ENCODE measurements at places on chromosomes 3 and 15.

- DNase-seq, result peak; percentile 64
These were observed 9.3 kb downstream of the IRAK2 start for GRCh38 chr3:10173926-10174435.

- no peak for DNase-seq
These were observed 84.0 kb downstream of the LIPC start for GRCh38 chr15:58515807-58516206.

GRCh38 chr3:34229876-34230275 is 431.4 kb downstream of the PDCD6IP start:
- no peak for DNase-seq

GRCh38 chr3:145248928-145249327 is 912.1 kb downstream of the PLOD2 start:
- DNase-seq, result no peak

DNA sequence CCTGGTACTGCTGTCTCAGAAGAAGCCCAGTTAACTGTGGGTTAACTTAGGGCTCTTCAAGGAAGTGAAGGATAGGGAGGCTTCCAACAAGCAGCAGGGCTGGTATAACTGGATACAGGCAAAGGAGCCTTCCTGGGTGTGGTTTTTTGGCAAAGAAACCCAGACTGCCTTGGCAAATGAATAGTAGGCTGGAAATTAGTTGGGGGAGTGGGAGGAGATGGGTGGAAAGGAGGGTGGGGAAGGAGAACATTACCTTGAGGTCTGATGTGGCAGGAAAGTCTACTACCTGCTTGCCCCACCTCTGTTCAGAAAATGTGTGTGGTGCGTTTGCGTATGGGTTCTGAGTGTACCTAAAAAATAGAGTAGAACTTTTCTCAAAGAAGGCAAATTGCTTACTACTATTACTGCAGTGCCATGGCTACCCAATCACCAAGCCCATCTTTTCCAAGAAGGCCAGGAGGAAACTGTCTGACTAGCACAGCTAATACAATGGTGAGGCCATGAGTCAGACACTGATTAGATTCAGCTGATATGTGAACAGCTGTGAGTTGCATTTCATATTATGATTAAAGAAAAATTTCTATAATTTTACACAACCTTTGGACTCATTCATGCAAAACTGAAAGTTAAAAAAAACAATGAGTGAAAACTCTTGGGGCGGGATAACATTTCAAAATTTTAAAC is 55.2 kb downstream of the SPTSSB start:
- peak; percentile 20 for DNase-seq

DNA sequence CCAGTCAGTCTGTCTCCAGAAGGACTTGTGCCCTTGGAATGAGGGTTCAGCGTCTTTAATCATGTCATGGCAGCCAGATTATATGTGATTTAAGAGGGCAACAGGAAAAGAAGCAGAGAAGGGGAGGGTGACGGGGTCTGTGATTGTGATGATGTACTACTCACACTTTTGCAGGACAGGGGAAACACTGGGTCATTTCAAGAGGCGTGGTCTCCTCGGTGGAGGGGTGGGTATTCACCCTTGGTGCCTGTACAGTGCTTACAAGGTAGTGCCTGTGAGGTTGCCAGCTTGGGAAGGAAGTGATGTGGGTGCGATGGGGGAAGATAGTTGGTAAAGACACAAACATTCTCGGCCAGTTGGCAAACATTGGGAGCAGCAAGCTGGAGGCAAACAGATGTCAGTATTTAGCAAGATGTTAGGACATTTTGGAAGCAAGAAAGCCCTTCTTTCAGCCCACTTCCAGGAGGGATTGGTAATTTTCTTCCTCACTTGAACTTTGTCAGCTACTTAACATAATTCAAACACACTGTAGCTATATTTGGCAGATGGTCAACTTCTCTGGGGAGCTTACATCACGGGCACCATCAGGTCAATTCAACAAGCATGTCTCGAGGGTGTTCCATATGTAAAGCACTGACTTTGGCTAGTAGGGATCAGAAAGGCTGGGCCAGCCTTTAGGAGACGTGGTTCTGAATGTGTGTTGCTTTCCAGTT is 71.4 kb upstream of the ROPN1 start:
- no peak for DNase-seq

GRCh38 chr15:89361451-89362202 is 27.0 kb upstream of the POLG start:
- DNase-seq, result peak; percentile 48

GRCh38 chr15:64893481-64894394 is 18.0 kb upstream of the ANKDD1A start:
- peak; percentile 67 for DNase-seq

DNA sequence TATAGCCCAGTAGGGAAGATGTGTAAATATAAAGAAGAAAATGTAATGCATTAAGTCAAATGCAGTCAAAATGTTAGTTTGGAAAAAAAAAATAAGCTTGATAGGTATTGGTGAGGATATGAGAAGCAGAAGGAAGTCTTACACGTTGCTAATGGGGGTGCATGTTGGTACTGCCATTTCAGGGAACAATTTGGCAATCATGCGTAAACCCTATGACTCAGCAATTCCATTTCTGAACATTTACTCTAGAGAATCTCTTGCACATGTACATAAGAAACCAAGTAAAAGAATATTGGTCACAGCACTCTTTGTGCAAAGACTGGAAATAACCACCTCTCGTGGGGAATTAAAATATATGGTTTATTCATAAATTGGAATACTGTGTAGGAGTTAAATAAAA is 35.5 kb upstream of the TIMP4 start:
- DNase-seq, result peak; percentile 83

- DNase-seq, result peak; percentile 64
These were observed 36.5 kb downstream of the DAPK2 start for GRCh38 chr15:64009798-64010261.

- no peak for DNase-seq
These were observed 105.1 kb downstream of the SNRPN start for GRCh38 chr15:25059698-25060471.

DNA sequence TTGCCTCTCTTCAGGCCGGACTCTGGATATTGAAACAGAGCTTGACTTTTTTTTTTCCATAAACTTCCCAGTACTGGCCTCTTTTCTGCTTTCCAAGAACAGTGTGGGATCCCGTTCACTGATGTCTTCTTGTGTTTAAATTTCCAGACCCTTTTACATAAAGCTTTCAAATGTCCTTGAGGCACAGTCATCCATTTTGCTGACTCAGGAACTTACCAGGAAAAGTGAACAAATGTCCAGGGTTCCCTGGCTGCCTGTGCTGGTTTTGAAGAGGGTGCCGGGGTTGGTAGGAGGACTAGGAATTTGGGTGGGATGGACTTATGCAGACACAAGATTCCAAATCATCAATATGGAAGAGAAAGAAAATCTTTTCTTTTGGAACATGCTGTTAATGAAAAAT is 68.1 kb downstream of the CHDH start:
- no peak for DNase-seq

- no peak for DNase-seq
These were observed 20.8 kb upstream of the CCR9 start for GRCh38 chr3:45865563-45865962.

- DNase-seq, result no peak
These were observed 53.2 kb upstream of the CDV3 start for GRCh38 chr3:133520286-133520685.

DNA sequence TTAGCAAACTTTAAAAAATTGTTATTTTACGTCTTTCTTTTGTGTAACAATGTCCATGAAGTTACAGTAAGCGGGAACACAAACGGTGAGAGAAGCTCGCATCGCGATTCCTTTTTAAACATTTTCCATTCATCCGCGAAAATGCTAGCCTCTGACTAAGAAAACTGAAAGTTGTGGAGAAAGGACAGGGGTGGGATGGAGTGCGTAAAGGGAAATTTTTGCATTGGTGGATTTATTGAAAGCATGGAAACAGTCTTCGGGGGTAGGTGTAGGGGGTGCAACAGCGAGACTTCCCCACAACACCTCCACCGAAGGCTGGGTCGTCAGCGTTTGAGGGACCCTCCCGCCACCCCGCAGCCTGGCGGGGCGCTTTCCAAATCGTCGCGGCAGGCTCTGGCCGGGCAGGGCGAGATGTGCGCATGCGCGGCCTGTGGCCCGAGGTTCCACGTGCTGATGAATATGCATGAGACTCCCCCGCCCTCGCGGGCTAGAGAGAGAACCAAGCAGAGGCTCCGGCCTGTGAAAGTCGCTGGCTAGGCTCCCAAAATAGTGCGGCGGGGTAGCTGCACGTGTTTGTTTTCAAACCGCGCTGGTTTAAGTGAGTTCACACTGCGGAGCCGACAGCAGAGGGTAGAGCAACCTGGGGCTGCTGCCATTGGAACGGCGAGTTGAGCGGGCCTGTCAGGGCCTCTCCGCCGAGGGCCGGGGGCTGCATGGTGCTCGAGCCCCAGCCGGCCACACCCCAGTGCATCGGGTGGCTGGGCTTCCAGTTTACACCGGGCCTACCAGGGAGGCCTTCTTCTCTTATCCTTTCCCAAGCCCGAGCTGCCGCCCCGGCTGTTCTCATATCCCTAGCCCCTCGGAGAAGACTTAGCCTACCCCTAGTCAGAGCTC is 9.9 kb downstream of the ZIC1 start:
- no peak for DNase-seq

DNA sequence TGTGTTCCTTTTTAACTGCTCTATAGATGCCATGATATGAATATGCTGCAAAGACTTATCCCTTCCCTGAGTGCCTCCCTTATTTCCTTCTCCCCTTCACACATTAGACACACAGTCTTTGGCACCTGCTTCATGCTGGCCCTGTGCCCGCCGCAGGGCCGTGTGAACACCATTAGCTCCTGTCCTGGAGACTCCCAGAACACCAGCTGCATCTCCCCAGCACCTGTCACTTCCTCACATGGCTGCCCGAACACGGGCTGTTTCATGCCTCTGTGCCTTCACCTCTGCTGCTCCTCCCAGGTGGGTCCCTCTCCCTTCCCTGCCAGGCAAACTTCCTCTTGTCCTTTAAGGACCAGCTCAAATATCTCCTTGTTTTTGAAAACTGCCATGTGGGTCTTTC is 40.5 kb upstream of the SEC13 start:
- no peak for DNase-seq

DNA sequence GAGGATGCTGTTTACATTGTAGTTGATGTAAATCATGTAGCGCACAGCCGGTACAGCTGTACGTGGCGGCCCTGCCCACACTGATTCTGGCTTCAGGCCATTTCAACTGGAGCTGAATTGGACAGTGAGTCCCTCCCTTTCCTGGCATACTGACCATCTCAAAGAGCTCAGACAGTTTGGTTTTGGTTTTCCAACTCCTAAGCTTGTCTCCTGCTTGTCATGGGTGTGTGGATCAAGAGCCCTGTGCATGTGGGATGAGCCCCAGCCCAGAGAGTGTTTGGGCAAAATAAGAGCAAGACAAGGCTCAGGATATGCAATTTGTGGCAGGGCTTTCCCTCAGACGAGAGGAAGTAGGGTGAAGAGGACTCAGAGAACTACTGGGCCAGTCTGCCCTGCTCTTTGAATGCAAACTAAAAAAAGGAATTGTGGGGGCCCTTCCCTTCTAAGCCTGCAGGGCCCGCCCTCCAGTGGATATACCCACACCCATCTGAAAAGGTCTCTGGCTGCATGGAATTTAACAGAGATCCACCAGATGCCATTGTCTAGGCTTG is 13.3 kb downstream of the ITGA11 start:
- DNase-seq, result peak; percentile 18

DNA sequence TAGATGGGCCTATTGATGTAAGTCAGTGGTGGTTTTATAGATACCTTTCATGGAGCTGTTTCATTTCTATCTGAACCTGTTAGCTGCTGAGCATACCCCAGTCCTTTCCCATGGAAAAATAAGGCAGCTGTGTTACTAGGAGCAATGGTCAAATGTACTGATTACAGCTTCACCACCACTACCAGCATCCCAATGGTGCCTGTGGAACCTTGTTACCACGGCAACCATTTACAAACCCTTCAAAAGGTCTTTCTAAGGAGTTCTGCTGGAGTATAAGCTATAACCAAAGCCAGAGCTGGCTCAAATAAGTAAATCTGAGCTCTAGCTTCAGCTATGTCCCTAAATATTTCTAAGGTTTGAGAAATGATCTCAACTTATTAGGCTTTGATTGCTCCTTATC is 133.4 kb upstream of the ACP3 start:
- DNase-seq, result no peak

- no peak for DNase-seq
These were observed 7.0 kb upstream of the CPB1 start for GRCh38 chr3:148820361-148821245.

- no peak for DNase-seq
These were observed 25.9 kb downstream of the RNF111 start for GRCh38 chr15:59013246-59013873.

- DNase-seq, result no peak
These were observed 14.3 kb upstream of the CCNL1 start for GRCh38 chr3:157174290-157174648.

DNA sequence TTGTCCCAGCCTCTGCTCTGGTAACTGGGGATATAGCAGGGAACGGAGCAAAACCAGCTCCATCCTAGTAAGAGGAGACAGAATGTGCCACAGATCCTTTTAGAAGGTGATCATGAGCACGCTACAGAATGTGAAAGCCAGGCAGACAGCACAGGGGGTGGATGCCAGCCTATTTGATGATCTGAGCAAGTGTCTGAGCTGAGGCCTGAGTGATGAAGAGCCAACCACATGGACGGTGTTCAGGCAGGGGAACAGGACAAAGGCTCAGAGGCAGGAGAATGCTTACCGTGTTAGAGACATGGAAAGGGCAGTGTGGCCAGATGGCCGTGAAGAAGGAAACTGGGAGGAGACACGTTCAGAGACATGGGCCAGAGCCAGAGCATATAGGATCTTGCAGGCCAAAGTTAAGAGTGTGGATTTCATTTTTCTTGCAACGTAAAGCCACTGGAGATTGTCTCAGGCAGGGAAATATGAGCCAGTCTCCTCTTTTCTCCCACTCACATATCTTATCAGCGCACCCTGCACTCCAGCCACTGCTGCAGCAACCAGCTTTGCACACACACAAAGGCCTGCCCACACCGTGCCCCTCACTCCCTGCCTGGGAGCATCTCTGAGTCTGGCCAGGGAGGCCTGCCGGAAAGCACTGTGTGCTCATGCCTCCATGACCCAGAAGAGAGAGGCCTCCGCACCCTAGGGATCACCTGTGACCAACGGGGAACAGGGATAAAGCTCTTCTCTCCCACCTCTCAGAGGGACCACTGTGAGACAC is 20.1 kb downstream of the RAB43 start:
- DNase-seq, result no peak

DNA sequence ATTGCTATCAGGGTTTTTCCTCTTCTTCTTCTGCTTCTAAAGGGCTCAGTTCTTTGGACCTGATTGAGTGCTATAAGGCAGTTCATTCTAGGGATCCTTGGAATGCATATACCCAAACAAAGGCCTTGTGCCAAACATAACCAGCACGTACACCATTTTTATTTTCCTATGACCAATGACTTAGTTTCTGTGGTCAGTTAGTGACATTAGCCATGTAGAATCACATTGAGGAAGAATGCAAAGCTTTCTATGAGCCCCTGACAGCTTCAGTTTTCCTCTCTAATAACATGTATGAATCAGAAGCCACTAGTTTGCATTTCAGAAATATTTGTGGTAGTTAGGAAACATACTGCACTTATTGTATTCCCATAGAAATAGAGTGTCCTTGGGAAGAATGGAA is 240.0 kb downstream of the THRB start:
- DNase-seq, result no peak

- DNase-seq, result no peak
These were observed 65.0 kb downstream of the FRMD4B start for GRCh38 chr3:69320871-69321271.

GRCh38 chr3:134693804-134694203 is 43.0 kb upstream of the KY start:
- no peak for DNase-seq
